Mucosa of gallbladder (tissue), 1 donor: ENCODE measurements at places on chromosomes 11 and 22. TPM values are rescaled to one million over a fixed set of nuclear protein-coding genes. Genes with fewer than 3 reads are reported as not detected.

DNA sequence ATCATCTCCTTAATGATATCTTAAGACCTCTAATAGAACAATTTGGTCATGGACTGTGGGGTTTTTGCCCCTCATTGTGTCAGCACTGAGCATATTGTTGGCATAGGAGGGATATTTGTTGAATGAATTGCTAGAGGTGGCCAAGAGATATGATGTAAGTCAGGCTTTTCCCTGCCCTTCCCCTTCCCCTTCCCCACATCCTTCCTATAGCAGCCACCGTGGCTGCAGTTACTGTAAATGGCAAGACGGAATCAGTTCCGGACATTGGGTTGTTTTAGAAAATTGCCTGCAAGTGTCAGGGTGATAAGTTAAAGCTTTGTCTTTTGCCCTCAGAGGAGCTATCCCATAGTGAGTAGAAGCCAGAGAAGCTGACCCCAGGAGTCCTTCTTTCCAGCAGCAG lies 23.0 kb downstream of the LIMK2 start:
- no peak for DNase-seq

GRCh38 chr11:113462830-113463229 lies 12.4 kb downstream of the DRD2 start:
- no peak for DNase-seq

DNA sequence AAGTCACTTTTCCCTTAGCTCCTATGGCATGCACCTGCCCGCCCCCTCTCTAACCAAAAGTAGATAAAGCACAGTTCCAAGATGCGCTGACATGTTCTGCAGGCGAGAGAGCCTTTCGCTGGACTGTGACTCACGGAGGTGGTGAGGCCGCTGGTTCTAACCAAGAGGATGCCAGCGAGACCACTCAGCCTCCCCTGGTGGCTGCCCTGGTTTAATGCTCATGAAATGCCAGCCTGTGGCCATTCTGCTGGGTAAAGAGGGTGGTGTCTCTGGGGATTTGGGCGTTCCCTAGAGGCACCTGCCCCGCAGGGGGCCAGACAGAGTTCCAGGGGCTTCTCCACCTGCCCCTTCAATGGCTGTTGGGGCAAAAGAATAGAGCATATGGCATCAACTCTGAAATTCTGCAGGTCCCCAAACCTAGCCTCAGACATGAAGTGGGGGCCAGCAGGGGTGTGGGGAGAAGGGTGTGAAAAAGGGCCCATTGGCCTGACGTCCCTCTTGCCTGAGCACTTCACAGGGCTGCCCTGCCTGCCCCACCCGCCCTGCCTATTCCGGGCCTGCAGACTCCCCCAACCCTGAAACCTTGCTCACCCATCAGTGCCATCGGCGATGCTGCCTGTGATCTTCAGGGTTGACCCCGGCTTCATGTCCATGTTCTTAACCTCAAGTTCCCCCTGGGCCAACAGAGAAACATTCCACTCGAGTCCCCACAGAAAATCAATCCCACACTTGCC lies 8.5 kb downstream of the LGALS2 start:
- DNase-seq = no peak

DNA sequence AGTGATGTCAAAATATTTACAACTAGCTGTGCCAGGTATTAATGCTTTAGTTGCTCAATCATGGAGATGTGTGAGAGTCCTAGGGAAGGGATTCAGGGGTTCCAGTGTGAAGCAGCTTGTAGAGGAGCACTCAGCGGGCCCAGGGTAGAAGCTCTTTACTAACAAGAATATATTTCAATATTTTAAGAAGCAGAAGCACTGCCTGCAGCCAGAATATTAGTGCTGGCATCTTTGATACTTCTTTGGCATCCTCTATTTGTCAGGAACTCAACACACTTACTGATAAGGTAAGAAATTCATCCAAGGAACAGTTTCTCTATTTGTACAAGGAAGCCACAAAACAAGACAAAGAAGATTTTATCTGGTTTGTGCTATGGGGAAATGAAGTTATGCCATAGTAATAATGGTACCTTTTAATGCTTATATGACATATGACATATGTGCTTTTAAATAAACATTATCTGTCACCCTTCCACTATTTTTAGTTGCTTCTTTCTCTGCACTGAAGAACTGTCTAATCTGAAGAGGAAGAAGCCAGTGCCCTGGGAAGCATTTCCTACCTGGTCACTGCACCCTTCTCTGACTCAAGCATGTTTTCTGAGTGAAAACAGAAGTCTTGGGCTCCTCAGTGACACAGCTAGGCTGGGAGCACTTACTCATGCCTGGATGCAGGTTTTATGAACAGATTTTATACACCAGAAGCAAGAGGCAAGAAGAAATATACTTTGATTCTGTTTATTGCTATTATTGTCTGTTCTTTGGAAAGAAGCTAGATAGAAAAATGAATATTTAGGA lies 388.1 kb upstream of the CCDC90B start:
- no peak for DNase-seq

DNA sequence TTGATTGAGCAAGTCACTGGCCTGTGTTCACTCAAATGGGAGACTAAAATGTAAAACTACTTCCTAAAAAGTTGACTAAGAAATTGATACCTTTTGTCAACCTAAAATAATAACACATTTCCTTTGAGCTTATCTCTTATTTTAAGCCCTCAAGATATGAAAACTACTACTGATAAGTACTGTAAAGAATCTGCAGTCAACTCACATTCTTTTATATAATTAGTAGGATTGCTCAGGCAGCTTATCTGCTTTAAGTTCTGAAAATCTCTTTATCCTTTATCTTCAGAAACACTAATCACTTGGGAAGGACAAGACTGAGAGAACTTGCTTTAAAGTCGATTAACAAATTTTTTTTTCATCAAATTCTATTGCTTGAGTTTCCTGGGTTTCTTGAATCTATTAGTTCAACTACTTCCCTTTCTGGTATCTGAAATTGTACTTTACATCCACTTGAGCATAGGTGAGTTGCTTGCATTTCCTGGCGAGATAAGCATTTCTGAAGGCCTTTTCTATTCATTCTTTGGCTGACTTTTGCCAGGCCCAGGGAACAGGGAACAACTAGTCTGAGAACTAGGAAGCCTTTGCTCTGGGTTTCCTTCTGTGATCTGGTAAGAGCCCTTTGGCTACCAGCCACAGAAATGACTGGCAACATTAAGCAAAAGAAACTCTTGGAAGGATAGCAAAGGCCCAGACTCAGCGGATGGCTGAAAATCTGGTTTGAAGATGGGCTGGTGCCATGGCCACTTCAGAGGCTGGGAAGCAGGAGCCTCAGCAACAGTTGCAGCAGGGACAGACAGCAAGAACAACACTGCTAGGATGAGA lies 19.3 kb upstream of the CSRP3 start:
- peak; percentile 32 for DNase-seq

- no peak for DNase-seq
These were observed 67.4 kb downstream of the ANO3 start for GRCh38 chr11:26399336-26399735.

DNA sequence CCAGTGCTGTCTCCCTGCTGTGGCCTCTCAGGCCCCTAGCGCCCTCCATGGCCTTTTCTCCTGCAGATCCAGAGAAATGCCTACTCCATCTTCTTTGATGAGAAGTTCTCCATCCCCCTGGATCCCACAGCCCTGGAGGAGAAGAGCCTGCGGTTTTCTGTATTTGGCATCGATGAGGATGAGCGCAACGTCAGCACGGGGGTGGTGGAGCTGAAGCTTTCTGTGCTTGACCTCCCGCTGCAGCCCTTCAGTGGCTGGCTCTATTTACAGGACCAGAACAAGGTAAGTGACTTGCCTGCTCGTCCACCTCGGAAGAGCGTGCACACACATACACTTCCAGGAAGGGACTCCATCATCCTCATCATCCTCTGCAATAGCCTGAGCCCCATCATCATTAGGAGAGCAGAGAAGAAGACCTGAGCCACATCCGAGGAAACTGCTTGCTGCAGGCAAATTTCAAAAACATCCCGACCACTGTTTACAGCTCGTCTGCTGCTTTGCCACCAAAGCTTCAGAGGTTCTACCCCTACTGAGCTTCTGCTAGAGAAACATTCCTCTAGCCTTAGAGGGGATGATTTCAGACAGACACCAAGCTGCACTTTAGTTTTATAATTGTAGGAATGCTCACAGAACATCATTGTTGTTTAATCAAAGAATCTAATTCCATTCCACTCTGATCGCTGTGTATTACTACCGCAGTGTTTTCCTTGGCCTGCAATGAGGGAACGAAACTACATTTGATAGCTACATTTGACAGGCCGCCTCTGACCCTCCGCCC lies 12.9 kb upstream of the RHOD start:
- DNase-seq = no peak

- DNase-seq = peak; percentile 86
These were observed 46.5 kb downstream of the AHNAK start for GRCh38 chr11:62499944-62500649.

GRCh38 chr11:69075421-69076128 lies 26.8 kb downstream of the TPCN2 start:
- DNase-seq = peak; percentile 88

- DNase-seq = no peak
These were observed 3.3 kb downstream of the RIC8A start for GRCh38 chr11:210803-211180.

- DNase-seq = no peak
These were observed 42.0 kb downstream of the SGSM3 start for GRCh38 chr22:40412441-40412840.

GRCh38 chr11:10379022-10379421 lies 74.1 kb downstream of the ADM start:
- DNase-seq = no peak

GRCh38 chr11:131944736-131945135 lies 574.3 kb downstream of the NTM start:
- no peak for DNase-seq

DNA sequence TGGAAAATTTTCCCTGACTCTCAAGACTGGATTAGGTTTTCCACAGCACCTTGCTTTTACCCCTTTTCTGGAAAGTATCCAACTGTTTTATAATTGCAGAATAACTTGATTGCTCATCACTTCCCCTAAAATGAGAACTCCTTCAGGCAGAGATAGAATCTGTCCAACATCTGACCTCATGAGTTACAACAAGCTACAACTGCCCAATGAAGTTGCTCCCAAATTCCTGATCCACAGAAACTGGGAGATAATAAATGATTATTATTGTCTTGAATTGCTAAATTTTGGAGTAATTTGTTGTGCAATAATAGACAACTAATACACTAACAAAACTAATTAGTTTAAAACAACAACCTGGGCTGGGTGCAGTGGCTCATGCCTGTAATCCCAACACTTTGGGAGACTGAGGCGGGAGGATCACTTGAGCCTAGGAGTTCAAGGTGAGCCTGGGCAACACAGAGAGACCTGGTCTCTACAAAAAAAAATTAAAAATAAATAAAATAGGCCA lies 10.0 kb upstream of the CCDC83 start:
- DNase-seq = no peak

- DNase-seq = no peak
These were observed 16.7 kb downstream of the PAFAH1B2 start for GRCh38 chr11:117160826-117161225.

DNA sequence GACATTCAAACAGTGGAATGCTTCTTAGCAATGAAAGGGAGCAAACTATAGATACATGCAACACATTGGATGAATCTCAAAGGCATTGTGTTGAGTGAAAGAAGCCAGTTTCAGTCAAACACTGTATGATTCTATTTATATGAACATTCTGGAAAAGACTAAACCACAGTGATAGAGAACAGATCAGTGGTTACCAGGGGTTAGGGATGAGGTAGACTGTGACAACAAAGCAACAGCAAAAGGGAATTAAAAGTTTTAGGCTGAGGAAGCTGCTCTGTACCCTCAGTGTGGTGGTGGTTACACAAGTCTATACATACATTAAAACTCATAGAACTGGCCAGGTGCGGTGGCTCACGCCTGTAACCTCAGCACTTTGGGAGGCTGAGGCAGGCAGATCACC lies 23.0 kb downstream of the FDX1 start:
- DNase-seq = no peak

- DNase-seq = no peak
These were observed 7.3 kb upstream of the AMBRA1 start for GRCh38 chr11:46601129-46601528.

GRCh38 chr22:34972191-34972897 lies 93.6 kb upstream of the ISX start:
- no peak for DNase-seq

GRCh38 chr11:70010774-70011173 lies 67.3 kb upstream of the ANO1 start:
- DNase-seq = no peak

GRCh38 chr11:86749821-86750401 lies 50.4 kb upstream of the PRSS23 start:
- DNase-seq = no peak

DNA sequence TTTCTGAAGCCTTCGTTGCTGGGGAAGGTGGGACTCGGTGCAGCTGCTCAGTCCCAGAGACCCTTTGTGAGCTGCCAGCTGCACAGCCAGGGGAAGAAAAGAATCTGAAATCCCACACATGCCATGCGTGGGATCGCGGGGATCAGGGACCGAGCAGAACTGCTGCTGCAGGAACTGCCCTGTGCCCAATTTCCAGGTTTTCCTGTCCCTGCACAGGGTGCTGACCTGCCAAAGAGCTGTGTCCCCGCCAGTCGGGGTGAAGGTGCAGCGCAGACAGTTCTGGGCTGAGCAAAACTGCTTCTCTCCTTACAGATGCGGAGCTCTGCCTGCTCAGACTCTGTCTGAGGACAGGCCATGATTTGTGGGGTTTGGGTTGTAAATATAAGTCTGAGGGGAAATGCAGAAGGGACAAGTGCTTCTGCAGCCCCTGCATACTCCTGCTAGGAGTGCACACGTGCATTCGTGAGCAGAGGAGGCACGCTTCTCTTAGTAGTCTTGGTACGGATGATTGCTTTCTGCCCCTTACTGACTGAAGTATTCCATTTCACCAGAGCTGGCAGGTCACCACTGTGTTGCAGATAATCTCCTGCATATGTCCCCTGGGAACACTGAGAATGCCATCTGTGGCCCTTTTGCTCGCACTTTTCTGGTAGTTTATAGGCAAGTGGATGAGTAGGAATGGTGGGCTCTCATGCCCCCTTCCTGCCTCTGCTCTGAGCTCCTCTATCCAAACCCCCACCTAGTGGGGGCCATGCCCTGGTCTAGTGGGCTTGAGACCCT lies 141.4 kb downstream of the PARVA start:
- no peak for DNase-seq

DNA sequence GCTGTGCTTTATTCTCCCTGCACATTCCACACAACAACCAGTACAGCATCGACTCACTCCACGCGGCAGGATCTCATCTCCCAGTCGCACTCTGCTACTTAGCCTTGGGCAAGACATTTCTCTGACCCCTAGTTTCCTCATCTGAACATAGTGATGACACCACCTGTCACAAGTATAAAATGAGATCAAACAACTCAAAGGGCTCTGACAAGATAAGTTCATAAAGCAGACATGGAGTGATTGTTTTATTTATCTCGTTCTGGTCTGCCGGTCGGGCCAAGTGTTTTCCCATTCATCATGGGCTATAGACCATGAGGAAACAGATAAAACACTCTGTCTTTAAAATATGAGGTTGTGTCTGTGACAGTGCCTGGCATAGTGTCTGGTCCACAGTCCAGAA lies 35.0 kb downstream of the DSCAML1 start:
- DNase-seq = no peak

APOA4 gene
- total RNA-seq = not detected

OR6A2 gene
- total RNA-seq = 0.06 TPM

PHF21B gene
- total RNA-seq = 0.63 TPM

UPK3A gene
- total RNA-seq = 0.40 TPM

ZNF214 gene
- 4.1 TPM for total RNA-seq

ANO9 gene
- 49.3 TPM for total RNA-seq

CALCA gene
- not detected for total RNA-seq

MN1 gene
- total RNA-seq = 17.7 TPM

KCNJ11 gene
- total RNA-seq = 11.9 TPM

MS4A6A gene
- total RNA-seq = 95.1 TPM

SLC35E4 gene
- total RNA-seq = 4.6 TPM

WNT11 gene
- 1.8 TPM for total RNA-seq
